ENCODE measurements at places on chromosomes 7 and 10. TPM values are rescaled to one million over a fixed set of nuclear protein-coding genes. Genes with fewer than 3 reads are reported as not detected.

DNA sequence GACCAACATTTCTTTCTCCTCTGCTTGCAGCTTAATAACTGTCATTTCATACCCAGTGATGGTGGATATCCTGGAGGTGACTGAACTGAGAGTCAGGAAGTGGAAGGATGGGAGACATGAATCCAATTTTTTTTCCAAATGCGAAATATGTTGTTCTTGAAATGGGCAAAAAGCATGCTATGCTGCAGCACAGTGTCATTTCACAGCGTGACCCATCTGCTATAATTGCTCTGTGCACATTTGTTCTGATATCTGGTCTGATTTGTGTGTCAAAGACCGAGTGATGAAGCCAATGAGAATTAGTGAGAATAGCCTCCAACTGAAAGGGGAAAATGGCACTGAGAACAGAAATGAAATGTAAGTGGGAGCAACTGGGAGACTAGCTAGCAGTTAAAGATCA is 329.6 kb upstream of the PHYHIPL start:
- no peak overlapping the region for H3K27ac ChIP-seq
- H3K4me3 ChIP-seq, result no peak overlapping the region
- H3K36me3 ChIP-seq, result no peaks in the 10 kb centered on the region
- DNase-seq, result no peak

The CPVL gene
- 1.4 TPM for total RNA-seq

DNA sequence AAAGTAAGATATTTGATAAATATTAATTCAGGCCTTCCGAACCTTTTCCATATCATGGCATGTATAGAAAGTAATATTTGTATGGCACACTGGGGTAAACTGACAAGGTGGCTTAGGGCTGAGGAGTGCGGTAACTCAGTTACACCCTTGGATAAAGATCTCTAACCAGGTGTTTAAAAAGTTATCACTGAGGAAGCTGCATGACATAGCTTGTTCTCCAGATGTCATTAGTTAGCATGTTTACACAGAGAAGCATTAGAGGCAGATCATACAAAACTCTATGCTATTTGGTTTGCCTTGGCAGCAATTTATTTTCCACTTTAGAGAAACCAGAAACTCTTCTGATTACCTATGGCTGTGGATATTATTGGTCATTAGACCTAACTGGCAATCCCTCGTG is 118.2 kb downstream of the ST7 start:
- H3K27ac ChIP-seq, result no peak overlapping the region
- H3K27me3 ChIP-seq, result no peaks in the 10 kb centered on the region
- H3K36me3 ChIP-seq, result peaks cover 4% of the 10 kb centered on the region
- peaks cover 19% of the 10 kb centered on the region for H3K4me1 ChIP-seq
- H3K4me3 ChIP-seq, result no peak overlapping the region
- no peak for DNase-seq

The TEX47 gene
- total RNA-seq, result not detected

The UPK3B gene
- total RNA-seq, result 7.3 TPM

The PPP1R17 gene
- total RNA-seq, result not detected

GRCh38 chr7:108146070-108146842 is 16.1 kb upstream of the LAMB4 start:
- peak; percentile 48 for DNase-seq
- no peak overlapping the region for H3K4me3 ChIP-seq
- no peaks in the 10 kb centered on the region for H3K4me1 ChIP-seq
- no peak overlapping the region for H3K27ac ChIP-seq

DNA sequence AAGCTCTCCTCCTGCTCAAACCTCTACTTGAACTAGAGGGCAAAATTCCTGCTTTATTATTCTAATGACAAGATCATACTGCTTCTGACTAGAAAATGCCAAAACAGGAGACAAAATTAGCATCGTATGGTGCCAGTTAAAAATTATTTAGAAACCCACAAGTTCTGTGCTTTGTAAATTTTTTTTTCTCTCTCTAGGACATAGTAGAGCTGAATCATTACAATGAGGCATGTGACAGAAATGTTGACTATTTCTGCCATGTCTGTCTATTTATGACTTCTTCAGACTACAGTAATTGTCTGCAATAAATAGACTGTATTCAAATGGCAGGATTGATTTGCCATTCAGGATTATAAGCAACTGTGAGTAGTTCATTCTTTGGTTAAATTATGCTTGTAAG is 335.8 kb downstream of the PRPF18 start:
- peaks cover 1% of the 10 kb centered on the region for H3K27me3 ChIP-seq
- no peak for DNase-seq
- H3K27ac ChIP-seq, result no peak overlapping the region
- no peak overlapping the region for H3K4me3 ChIP-seq
- peaks cover 8% of the 10 kb centered on the region for H3K4me1 ChIP-seq

DNA sequence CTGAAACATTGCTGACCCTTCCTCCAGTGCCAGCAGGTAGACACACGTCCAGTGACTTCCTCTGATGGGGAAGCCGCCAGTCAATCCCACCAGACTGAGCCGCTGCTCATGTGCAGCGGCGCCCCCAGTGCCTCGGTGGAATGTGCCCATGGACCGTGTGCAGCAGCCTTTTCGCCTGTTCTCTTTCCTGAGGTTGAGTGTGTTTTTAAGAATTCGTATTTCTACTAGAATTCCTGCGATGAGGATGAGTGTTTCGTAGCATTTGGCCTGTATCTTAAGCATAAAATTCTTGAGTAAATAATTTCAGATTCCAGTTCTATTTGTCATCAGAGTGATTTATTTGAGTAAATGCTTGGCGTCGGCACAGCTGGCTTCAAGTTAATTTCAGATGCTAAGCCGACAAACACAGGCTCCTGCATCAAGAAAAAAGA is 35.4 kb downstream of the BNIP3 start:
- H3K4me3 ChIP-seq, result no peak overlapping the region
- H3K36me3 ChIP-seq, result peaks cover 6% of the 10 kb centered on the region
- no peak overlapping the region for H3K27ac ChIP-seq
- DNase-seq, result no peak
- peaks cover 9% of the 10 kb centered on the region for H3K4me1 ChIP-seq

- peak; percentile 84 for DNase-seq
- H3K36me3 ChIP-seq, result no peaks in the 10 kb centered on the region
These were observed at the start of gene BBS9 for GRCh38 chr7:33128990-33129805. BBS9 (plus strand) TSS chr7:33129564; CDS start chr7:33146253, 16,689 bp downstream.

The GLCCI1 gene
- 31.5 TPM for total RNA-seq

GRCh38 chr10:98925651-98926050 is 310.0 kb downstream of the HPSE2 start:
- H3K27ac ChIP-seq, result no peak overlapping the region
- H3K27me3 ChIP-seq, result no peaks in the 10 kb centered on the region
- no peak overlapping the region for H3K4me3 ChIP-seq
- H3K4me1 ChIP-seq, result no peaks in the 10 kb centered on the region
- DNase-seq, result no peak

DNA sequence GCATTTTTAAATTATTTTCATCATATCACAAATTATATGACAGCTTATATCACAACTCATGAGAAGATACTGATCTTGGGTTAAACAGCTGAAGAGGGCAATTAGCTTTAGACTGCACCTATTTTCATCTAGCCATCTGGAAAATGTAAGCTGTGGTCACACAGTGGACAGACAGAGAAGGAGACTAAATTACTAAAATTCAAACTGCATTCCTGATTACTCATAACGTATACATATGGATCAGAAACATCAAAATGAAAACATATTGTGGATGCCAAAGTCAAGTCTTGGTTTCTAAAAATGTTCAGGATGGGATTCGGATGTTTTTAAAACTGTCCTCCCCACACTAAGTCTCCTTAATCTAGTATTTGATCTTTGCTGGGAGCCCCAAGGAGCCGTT is 6.6 kb downstream of the BBIP1 start:
- peaks cover 5% of the 10 kb centered on the region for H3K36me3 ChIP-seq
- peaks cover 45% of the 10 kb centered on the region for H3K4me1 ChIP-seq
- no peak overlapping the region for H3K27ac ChIP-seq
- no peaks in the 10 kb centered on the region for H3K27me3 ChIP-seq
- no peak overlapping the region for H3K4me3 ChIP-seq

DNA sequence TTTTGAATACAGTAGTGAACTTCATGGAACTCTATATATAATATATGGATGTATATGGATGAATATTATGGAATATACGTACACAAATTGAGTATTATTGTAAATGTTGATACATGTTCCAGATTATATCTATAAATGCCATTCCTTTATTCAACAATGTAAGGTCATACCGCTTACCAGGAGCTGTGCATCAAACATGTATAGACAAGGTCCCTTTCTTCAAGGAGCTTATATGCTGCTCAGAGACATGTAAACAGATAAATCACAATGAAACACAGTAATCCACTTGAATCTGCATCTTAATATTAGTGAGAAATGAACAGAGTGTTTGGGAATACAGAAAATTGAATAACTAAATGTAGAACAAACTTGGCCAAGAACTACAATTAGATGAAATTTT is 898 bp upstream of the SEM1 start:
- peaks cover 26% of the 10 kb centered on the region for H3K4me1 ChIP-seq
- H3K36me3 ChIP-seq, result peaks cover 17% of the 10 kb centered on the region
- no peaks in the 10 kb centered on the region for H3K27me3 ChIP-seq

DNA sequence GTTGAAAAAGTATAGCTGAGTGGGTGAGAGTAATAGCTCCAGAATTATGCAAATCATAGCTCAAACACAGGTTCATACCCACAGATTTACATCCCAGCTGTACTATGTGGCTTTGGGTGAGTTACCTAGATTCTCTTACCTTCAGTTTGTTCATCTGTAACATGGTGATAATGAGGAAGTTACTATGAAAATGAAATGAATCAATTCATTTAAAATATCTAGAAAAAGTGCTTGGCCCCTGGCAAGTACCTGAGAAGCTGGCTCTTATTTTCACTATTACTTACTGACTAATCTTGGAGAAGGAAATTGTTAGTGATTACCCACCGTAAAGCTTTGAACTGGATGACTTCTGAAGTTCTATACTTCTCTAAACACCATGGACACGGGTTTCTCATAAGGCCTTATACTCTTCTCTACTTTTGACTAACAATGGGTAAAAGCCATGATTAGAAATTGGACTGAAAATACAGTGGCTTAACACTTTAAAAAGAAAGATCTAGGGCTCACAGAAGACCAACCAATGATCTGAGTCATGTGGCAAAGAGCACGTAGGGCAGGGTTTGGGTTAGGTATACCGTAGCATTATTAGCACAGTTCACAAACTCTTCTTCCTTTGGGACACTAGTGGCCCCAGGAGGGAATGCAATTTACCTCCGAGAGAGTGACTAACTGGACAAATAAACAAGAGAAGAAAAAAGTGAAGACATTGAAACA is 149.2 kb downstream of the PLPP4 start:
- peaks cover 7% of the 10 kb centered on the region for H3K27me3 ChIP-seq
- DNase-seq, result no peak
- no peak overlapping the region for H3K4me3 ChIP-seq
- no peaks in the 10 kb centered on the region for H3K36me3 ChIP-seq

DNA sequence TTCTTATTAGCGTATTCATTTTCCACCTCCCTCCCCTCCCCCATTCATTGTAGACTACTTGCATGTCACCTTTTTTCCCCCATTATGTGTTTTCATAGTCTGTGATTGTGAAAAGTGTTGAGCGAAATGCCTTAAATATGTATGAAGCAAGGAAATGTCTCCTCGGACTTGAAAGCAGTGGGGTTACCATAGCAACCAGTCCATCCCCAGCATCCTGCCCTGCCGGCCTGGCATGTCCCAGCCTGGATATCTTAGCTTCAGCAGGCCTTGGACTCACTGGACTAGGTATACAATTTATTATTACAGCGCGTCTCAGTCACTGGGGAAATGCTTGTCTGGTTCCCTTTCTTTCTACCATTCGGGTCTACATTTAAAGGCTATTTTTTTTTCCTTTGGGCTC is 283.6 kb downstream of the BICC1 start:
- H3K4me3 ChIP-seq, result no peak overlapping the region
- peaks cover 3% of the 10 kb centered on the region for H3K27me3 ChIP-seq
- DNase-seq, result no peak
- H3K4me1 ChIP-seq, result no peaks in the 10 kb centered on the region
- no peaks in the 10 kb centered on the region for H3K36me3 ChIP-seq

The ACSM6 gene
- not detected for total RNA-seq

The TACC2 gene
- total RNA-seq, result not detected

DNA sequence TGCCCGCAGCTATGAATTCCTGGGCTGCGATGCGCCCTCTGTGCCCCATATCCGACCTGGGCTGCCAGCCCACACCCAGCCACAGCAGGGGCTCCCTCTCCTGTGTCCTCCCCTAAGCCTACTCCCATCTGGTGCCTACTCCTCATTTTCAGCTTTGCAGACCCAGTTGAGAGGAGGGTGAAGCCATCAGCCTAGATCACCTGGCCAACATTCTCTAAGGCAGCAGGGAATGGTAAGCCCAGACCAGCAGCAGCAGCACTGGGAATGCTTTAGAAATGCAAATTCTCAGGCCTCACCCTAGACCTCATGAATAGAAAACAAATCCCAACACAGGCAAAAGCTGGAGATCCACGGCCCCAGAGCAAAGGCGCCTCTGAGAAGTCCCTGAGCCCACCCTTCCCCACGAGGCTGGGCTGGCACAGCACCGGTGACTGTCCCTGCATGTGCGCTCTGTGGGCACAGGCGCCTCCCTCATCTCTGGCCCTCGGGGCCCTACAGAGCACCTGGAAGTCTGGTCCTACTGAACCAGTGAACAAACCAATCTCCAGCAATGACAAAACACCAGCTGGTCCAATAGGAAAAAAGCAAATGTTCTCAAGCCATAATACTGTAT is 161.4 kb downstream of the GFRA1 start:
- DNase-seq, result no peak
- H3K4me3 ChIP-seq, result no peak overlapping the region
- H3K4me1 ChIP-seq, result no peaks in the 10 kb centered on the region
- H3K27ac ChIP-seq, result no peak overlapping the region
- H3K36me3 ChIP-seq, result no peaks in the 10 kb centered on the region

GRCh38 chr7:7919449-7919945 is 49.1 kb upstream of the GLCCI1 start:
- H3K27me3 ChIP-seq, result no peaks in the 10 kb centered on the region
- no peak overlapping the region for H3K4me3 ChIP-seq
- H3K4me1 ChIP-seq, result peaks cover 20% of the 10 kb centered on the region
- H3K27ac ChIP-seq, result no peak overlapping the region
- DNase-seq, result no peak

DNA sequence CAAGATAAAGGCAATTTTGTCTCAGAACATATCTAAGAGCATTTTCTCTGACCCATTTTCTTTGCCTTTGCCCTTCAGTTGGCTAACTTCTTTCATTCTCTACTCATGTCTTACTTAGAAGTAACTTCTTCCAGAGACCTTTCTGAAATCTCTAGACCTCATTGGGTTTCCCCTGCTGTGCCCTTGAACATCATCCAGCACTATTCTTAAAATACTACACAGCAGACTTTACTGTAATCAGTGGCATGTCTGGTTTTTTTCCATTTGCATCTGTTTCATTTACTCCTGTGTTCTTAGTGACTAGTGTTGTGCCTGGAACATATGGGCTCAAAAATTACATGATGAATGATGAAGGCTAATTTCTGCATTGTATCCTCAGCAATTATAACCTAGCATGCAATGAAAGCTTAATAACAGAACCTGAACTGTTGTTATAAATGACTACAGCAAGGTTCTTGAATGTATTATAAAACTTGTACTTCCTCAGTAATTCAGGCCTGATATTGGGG is 301.9 kb downstream of the CDK14 start:
- no peak overlapping the region for H3K4me3 ChIP-seq
- H3K36me3 ChIP-seq, result no peaks in the 10 kb centered on the region
- H3K27ac ChIP-seq, result no peak overlapping the region
- no peak for DNase-seq
- H3K4me1 ChIP-seq, result no peaks in the 10 kb centered on the region
- peaks cover 5% of the 10 kb centered on the region for H3K27me3 ChIP-seq

All from naive thymus-derived CD8-positive, alpha-beta T cell (primary cell).